ENCODE measurements at places on chromosomes 5 and 9. TPM values are rescaled to one million over a fixed set of nuclear protein-coding genes. Genes with fewer than 3 reads are reported as not detected.
A peak's percentile ranks its signal among the peaks of the same experiment; 100 is the strongest.

Gene ARSI
- not detected for total RNA-seq

DNA sequence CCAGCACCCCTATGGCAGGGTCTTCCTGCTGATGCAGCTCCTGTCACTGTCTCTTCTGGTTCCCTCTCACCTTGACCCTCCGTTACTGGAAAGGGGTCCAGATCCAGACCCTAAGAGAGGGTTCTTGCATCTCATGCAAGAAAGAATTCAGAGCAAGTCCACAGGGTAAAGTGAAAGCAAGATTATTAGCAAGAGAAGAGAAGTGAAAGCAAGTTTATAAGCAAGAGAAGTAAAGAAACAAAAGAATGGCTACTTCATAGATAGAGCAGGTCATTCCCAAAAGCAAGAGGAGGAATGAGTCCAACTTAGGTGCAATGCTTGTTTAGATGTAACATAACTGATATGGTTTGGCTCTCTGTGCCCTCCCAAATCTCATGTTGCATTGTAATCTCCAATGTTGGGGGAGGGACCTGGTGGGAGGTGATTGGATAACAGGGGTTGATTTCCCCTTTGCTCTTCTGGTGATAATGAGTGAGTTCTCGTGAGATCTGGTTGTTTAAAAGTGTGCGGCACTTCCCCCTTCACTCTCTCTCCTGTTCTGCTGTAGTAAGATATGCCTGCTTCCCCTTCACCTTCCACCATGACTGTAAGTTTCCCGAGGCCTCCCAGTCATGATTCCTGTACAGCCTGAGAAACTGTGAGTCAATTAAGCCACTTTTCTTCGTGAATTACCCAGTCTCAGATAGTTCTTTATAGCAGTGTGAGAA, 183.3 kb downstream of the MED10 start:
- no peak for DNase-seq

Gene TSSK1B
- not detected for total RNA-seq

DNA sequence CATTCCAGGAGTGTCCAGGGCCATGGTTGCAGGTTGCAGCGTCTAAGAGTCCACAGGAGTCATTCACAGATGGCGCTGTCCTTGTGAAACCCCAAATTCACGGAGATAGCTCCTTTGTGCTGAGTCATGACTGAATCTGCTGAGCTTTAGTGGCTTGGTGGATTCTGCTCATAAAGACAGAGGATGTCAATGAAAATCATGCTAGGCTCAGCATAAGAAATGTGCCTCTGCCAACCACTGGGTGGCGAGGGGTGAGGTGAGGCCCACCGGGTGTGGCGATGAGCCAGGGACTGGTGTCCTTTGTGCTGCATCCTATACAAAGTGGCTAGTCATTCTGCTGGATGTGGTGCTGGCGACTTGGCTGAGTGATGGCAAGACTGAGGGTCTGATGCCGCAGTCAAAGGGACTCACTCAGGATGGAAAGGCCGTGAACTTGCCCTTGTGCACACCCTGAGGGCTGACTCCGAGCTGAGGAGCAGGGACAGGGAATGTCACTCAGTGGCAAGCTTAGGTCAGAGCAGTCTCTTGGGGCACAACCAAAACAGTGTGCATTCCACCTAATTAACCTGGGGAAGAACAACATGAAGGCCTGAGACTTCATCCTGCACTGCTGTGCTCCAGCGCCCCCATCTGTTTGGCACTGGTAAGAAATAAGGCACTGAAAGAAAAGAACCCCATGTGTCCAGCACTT, 71.5 kb downstream of the DAP start:
- DNase-seq = peak; percentile 50

Gene MINAR2
- not detected for total RNA-seq

- DNase-seq = no peak
Measured at GRCh38 chr5:39120052-39120420, 45.8 kb upstream of the RICTOR start.

DNA sequence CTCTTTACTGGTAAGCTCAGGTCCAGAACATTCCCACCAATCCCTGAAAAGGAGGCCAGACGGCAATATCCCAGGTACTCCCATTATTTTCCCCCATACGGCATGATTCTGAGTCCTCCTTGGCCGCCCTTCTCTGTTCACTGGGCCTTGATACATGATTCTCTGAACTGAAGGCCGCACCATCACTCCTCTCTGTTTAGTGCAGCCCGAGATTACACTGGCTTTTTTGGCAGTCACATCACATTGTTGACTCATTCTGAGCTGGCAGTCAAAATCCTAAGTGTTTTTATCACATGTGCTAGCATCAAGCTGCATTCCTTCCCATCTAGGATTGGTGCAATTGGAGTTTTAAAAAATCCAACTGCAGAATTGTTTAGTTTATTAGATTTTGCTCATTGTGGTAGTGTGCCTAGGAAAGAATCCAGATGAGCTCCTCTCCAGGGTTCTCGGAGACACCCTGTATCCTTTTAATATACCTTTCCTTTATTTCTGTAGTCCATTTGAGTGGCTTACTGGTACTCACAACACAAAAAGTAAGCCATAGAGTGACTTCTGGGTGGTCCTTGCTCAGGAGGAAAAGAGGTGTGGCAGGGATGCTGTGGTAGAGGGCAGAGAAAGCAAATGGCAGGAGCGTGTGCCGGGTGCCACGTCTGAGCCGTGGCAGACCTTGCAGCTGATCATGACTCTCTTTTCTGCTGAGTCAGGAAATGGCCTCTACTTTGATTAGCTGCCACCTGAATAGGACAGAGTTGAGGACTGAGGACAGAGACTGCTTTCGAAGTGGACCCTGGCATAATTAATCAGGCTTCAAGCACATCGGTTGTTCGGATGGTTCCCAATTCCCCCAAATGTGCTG, 121.1 kb upstream of the IL12B start:
- DNase-seq = no peak

Gene UGT3A1
- not detected for total RNA-seq

DNA sequence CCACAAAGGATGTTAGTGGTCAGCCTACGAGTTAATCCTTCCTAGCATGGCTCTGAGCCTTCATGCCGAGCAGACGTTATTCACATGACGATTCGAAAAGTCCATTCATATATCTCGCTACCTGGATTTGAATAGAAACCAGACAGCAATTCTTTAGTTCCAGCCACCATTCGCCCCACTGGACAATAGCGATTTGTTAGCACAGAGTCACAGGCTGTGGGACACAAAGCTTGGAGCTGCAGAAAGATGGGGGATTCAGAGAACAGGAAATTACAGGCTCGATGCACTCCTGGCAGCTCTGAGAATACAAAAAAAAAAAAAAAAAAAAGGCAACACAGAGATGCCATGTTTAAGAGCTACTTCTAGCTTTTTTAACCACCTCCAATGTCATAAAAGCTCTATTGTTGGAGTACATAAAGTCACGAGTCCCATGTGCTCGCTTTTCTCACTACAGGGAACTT, 110.7 kb downstream of the NR6A1 start:
- no peak for DNase-seq

DNA sequence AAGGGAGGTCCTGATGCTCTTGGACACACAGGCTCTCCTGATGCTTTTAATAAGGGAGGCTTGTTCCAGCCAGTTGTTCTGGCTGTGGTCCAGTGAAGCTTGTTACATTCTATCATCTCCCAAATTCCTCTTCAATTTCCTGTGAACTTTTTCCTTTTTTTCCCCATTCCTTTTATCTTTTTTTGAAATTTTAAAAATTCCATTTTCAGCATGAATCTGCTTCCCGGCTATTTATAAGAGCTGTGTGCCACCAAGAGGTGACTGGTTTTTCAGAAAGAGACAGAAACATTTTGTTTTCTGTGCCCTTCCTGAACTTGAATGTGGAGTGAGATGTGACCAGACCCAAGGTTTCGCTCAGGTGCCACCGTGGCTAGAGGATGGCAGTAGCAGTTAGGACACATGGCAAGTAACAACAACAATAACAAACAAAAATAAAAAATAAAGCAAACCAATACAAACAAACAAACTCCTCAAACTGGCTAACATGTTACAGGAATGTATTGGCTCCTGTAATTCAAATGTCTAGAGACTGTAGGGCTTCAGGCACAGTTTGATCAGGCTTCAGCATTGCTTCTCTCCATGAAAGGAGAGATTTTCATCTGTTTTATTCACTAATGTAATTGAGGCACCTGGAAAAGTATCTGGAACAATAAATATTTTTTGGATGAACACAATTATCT, 121.1 kb downstream of the BOD1 start:
- DNase-seq = no peak

DNA sequence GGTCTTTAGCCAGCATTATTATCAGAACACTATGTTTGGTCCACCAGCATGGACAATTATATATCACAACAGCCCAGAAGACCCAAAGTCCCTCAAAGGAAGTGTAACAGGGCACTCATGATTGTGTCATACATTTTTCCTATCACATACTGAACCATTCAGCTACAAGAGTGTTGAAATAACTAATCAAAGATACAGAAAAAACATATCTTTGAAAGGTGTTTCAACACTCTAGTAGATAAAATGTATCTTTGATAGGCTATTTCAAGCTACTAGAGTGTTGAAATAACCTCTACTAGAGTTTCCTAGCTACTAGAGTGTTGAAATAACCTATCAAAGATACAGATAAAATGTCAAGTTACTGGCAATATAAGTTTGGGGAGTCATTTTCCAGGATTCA, 545.0 kb downstream of the PRR16 start:
- no peak for DNase-seq

DNA sequence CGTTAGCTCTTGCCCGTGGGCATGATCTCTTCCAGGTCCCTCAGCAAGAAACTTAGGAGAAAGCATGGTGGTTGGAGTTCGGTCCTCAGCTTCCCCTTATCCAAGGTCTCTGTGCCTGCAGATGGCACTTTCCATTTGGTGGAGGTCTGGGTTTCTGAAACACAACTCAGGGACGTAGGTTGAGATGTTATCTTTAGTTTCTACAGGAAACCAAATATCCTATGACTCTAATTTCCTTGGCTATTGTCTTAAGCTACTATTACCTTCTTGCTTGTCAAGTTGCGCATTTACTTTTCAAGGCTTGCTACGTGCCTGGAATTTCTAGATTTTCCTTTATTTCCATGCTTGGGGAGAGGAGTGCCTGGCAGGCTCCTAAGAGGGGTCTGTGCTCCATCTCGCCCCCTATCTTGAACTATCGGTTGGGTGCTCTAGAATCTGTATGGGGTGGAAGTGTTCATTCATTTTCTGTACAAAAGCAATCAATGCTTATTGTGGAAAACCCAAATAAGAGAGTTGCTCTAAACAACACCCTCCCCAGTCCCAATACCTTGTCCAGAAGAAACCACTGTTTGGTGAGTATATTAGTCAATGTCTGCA, 32.9 kb upstream of the KCNIP1 start:
- no peak for DNase-seq

- DNase-seq = no peak
Measured at GRCh38 chr5:37576552-37576951, 197.4 kb downstream of the WDR70 start.

DNA sequence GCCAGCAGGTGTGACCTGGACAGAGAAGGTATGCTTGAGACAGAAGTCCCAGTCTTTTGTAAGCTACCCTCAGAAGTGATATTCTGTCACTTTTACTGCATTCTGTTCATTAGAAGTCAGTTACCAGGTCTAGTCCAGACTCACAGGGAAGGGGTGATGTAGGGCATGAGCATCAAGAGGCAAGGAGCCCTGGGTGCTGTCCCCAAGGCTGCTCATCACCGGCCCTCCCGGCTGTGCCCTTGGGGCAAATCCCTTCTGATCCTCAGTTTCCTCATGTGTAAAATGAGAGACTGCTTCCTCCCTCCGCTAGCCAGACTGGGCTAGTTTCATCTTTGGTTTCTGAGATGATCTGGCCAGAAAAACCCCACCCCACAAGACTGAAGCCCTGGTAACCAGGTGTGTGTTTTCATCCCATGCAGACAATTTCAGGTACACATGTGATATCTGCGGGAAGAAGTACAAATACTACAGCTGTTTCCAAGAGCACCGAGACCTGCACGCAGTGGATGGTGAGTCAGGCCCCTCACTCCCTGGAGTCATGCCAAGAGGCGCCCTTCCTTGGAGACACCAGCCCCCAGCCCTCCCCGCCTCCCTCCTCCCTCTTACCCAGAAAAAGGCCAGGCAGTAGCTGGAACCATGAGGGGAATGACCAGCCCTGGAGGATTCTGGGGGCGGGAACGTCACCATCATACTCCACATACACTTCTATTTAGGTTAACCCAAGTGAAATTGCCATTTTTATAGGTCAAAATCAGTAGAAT, 71.0 kb downstream of the AMBP start:
- peak; percentile 1 for DNase-seq

GRCh38 chr5:102720969-102721368, 34.1 kb upstream of the PAM start:
- no peak for DNase-seq

DNA sequence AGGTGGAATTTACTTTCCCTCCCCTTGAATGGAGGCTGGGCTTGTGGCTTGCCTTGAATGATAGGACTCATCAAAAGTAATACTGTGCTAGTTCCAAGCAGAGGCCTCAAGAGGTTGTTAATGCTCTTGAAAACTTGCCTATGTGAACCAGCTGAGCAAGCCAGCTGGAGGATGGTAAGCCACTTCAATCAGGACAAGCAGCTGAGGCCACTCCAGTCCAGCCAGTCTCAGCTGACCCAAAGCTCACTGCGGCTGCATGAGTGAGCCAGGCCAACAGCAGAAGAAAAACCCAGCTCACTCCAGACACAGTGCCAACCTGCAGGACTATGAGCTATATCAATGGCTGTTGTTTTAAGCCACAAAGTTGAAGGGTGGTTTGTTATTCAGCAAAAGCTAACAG, 182.8 kb downstream of the MCTP1 start:
- no peak for DNase-seq

GRCh38 chr5:61348447-61348846, 16.4 kb downstream of the ZSWIM6 start:
- DNase-seq = no peak

- no peak for DNase-seq
Measured at GRCh38 chr9:444528-444927, 229.9 kb downstream of the DOCK8 start.

- DNase-seq = no peak
Measured at GRCh38 chr9:88802533-88802932, 188.7 kb upstream of the S1PR3 start.

Gene FAM78A
- 104 TPM for total RNA-seq

DNA sequence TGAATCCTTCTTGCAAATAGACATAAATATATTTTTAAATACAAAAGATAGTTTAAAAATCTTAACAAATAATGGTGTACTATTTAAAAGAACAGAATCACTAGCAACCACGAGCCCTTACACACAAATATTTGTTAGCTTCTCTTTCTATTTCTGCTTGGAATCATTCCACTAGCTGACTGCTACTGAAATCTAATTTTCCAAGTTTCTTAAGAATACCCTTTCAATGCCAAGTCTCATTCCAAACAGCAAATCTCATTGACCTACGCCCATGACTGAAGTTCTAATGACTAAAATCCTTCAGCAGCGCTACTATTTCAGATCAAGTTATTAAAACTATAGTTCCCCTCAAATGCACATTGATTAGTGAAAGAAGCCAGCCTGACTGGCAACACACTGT, 13.2 kb upstream of the PPP1R2B start:
- DNase-seq = no peak

Gene ANKDD1B
- 0.28 TPM for total RNA-seq

GRCh38 chr5:80204808-80205614, 50.8 kb downstream of the SERINC5 start:
- no peak for DNase-seq

DNA sequence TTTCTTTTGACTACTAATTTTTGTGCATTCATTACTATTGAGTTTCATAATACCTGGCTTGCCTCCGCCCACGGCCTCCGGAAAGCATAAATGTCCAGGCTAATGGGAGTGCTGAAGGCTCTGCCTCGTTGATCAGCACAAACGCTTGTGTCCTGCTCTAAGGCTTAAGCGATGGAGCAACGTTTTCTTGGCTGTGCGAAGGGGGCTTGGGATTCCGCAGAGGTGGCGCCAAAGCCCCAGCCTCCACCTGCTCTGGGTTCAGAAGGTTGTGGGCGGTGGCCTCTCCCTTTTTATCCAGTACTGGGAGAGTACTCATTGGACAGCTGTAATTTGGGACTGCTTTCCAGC, 19.7 kb downstream of the ANXA2R start:
- DNase-seq = peak; percentile 59
